Stimulated activated CD8-positive, alpha-beta memory T cell treated with anti-CD3 and anti-CD28 coated beads, Interleukin-4, amount 100 ng/mL, for 1 hour (primary cell): ENCODE measurements at places on chromosomes 4 and X.

GRCh38 chr4:174045381-174045780 lies 238.1 kb downstream of the FBXO8 start:
- no peak for DNase-seq

- no peak for DNase-seq
These were observed 8.4 kb downstream of the ZNF280C start for GRCh38 chrX:130260316-130260715.

GRCh38 chrX:2503591-2504500 lies 3.1 kb upstream of the DHRSX start:
- DNase-seq: no peak

DNA sequence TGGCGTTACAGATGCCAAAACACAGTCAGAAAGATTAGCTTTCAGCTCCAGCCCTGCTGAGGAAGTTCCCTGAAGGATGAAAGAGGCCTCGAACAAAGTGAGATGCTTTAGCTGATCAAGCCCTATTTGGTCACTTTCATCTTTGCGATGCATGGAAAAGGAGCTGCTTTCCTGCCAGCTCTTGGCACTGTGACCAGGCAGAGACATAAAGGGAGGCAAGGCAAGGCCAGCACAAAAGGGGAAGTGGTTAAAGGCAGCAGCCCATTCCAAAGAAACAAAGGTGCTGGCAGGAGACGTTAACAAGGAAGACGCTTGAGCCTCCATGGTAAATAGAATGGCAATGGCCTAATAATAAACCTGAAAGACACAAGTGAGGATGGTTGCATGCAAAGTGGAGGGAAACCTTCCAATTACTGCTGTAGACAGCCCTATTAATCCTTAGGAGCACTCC lies 617.1 kb upstream of the INTU start:
- DNase-seq: no peak

- no peak for DNase-seq
These were observed 219.1 kb downstream of the MID1 start for GRCh38 chrX:10401239-10401638.

GRCh38 chrX:16633754-16634153 lies 16.2 kb upstream of the S100G start:
- DNase-seq: no peak

- no peak for DNase-seq
These were observed 36.0 kb downstream of the RTL9 start for GRCh38 chrX:110394651-110395050.
